ENCODE measurements at places on chromosomes 3 and 15.

- no peak for DNase-seq
Measured at GRCh38 chr15:91289324-91289723, 189.3 kb downstream of the SV2B start.

DNA sequence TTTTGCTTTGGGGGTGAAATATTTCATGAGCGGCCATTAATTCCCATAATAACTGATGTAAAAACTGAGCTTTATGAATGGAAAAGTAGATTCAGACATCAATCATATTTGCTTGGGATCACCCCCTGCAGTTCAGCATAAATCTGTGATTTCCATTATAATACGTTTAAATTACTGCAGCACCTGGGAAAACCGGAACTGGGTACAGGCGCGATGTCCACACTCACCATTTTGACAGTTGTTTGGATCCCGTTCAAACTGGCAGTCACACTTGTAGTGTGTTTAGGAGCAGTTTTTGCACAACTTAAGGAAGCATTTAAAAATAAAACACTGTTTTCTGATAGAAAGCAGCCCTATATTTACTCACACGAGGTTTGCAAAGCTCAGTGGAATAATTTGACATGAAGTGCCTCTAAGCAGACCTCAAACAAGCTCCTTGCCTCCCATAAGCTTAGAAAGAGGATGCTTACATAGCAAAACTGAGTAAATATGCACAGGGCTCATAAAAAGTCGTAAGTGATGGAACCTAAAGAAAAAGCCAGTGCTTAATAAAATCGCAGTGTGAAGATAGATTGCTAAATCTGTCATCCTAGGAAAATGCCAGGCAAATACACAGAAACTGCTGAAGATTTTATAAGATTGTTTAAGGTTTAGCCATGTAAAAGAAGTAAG, 377.6 kb downstream of the PTPRG start:
- DNase-seq = peak; percentile 81

DNA sequence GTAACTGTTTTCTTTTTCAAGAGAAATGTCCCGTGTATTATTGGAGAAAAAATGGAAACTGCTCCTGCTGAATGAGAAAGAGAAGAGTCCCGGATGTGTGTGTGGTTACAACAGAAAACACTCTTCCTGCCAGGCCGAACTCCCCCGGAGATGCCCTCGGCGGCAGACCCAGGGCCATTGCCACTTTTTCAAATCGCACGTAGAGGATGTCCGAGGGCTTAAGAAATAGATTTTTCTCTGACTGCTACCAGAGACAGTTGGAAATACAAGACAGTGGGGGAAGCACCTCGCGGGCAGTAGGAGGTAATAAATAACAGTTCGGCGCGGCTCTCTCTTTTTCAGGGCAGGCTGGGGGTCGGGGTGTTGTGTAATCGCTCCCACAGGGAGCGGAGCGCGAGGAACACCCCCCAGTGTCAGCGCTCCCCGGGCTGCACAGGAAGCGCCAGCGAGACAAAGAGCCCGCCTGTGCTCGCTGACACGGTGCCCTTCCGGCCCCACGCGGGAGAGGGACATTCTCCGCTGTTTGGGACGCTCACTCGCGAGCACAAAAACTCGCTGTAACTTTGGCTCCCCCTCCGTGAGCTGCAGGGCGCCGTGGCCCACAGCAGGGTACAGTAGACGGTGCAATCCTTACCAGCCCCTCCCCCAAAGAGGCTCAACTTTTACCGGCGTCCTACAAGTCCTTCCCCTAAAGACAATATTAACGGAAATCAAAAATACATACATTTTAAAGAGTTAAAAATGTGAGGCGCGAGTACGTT, 1.1 kb downstream of the VGLL4 start:
- DNase-seq = no peak

GRCh38 chr15:95409626-95410310, 920.7 kb upstream of the NR2F2 start:
- DNase-seq = peak; percentile 13
